Esophagus squamous epithelium (tissue), 5 donors: ENCODE measurements at places on chromosomes 6 and 20. TPM values are rescaled to one million over a fixed set of nuclear protein-coding genes. Genes with fewer than 3 reads are reported as not detected.

Gene MCHR2
- total RNA-seq = not detected

Gene KIF6
- total RNA-seq = not detected

Gene LGSN
- not detected for total RNA-seq

Gene DDX43
- 0.11 TPM for total RNA-seq

Gene NKX2-2
- not detected for total RNA-seq

Gene FAM83D
- 53.8 TPM for total RNA-seq

Gene BACH2
- total RNA-seq = 0.22 TPM

Gene ERVFRD-1
- total RNA-seq = not detected

Gene DDO
- not detected for total RNA-seq

Gene PNPLA1
- 0.64 TPM for total RNA-seq

Gene CASS4
- 0.53 TPM for total RNA-seq

DNA sequence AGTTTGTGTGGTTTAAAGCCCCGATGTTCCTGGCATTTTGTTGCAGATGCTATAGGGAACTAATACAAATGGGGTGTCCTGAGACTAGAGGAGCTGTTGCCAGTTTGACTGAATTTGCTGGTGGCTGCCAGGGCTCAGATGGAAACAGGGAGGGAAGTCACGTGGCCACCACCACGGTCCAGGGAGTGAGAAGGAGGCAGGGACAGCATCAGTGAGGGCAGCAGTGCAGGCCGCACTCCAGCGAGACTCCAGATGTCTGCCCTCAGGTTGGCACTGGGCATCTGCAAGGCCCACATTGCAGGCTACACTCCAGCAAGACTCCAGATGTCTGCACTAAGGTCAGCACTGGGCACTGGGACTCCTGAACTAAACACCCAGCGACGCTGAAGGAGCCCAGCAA lies 86.2 kb downstream of the RAMACL start:
- no peak for DNase-seq

DNA sequence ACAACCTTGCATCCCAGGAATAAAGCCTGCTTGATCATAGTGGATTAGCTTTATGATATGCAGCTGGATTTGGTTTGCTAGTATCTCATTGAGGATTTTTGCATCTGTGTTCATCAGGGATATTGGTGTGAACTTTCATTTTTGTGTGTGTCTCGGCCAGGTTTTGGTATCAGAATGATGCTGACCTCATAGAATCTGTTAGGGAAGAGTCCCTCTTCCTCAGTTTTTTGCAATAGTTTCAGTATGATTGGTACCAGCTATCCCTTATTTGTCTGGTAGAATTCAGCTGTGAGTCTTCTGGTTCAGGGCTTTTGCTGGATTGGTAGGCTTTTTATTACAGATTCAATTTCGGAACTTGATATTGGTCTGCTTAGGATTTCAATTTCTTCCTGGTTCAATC lies 132.5 kb downstream of the ZFAND3 start:
- DNase-seq = no peak

- DNase-seq = no peak
These were observed 12.4 kb downstream of the B4GALT5 start for GRCh38 chr20:49701241-49701790.

DNA sequence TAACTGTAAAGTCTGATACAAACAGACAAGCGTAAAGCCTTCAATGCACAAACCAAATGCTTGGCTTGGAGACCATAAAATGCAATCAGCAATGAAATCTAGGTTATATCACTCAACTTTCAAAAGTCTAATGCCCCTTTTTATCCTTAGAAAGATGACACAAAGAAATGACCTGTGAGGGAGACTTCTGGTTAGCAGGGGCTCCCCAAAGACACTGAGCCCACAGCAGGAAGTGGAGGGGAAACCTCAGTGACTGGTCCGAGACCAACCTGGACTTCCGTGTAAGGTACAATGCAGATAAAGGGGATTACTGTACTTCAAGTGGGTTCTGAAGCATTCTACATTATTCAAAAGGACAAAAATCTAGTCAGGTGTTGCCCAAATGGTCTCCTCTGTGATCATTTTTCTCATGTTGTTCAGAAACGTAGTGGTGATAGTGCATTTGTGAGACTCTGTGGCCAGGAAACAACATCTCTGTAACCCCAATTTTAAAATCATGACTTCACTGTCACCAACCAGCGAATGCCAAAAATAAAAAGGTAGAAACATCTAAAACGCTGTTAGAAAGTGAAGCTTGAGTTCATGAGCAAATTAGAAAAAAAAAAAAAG lies 88.2 kb downstream of the HIVEP2 start:
- DNase-seq = no peak

- DNase-seq = no peak
These were observed 45.6 kb downstream of the FOXO3 start for GRCh38 chr6:108606250-108606690.

DNA sequence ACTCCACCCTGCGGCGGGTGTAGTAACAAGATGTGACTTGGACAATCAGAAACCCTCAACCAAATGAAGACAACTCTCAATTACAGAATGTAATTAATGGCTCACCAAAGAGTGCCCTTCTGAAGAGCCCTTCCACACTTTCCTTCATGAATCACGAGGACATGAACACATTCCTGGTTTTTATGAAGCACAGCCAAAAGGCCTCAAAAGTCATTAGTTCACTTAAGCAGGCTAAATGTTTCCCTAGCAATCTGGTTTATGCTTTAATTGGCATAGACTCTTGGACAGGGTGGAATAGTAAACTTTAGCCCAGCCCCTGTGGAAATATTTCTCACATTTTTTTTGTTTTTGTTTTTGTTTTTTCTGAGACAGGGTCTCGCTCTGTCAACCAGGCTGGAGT lies 20.5 kb downstream of the CPNE5 start:
- DNase-seq = no peak

DNA sequence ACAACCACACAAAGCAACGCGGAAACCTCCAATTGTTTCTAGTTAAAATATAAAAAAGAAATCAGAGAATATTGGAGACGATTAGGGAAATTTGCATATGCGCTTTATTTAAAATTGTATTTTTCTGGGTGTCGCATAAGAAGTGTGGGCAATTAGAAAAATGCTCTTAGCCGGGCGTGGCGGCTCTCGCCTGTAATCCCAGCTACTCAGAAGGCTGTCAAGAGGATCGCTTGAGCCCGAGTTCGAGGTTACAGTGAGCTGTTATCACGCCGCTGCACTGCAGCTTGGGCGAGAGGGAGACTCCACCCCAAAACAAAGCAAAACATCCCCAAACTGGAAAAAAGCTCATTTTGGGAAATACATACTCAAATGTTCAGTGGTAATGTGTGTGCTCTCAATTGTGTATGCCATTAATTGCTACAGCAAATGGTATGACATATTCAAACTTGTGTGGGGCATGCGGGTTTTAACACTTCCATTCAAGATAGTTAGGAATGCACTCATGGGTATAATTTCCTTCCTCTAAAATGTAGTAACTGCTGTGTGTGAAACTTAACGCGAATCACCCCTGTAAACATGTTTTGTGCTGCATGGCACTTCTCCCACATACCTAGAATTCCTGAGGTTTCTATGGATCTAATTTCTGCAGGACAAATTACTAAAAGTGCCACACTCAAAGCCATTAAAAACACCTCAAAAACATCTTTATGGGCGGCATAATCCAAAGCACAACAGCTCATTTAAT lies 54.7 kb upstream of the HFE start:
- DNase-seq = no peak

DNA sequence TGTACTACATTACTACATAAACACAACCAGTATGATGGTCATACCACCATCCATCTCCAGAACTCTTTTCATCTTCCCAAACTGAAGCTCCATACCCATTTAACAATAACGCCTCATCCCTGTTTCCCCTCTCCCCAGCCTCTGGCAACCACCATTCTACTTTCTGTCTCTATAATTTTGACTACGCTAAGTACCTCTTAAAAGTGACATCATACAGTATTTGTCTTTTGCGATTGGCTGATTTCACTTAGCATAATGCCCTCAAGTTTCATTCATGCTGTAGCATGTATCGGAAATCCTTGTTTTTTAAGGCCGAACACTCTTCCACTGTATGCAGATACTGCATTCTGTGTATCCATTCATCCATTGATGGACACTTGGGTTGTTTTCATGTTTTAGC lies 29.7 kb downstream of the GABRR1 start:
- no peak for DNase-seq

GRCh38 chr6:81450180-81450579 lies 302.3 kb downstream of the TENT5A start:
- DNase-seq = no peak

DNA sequence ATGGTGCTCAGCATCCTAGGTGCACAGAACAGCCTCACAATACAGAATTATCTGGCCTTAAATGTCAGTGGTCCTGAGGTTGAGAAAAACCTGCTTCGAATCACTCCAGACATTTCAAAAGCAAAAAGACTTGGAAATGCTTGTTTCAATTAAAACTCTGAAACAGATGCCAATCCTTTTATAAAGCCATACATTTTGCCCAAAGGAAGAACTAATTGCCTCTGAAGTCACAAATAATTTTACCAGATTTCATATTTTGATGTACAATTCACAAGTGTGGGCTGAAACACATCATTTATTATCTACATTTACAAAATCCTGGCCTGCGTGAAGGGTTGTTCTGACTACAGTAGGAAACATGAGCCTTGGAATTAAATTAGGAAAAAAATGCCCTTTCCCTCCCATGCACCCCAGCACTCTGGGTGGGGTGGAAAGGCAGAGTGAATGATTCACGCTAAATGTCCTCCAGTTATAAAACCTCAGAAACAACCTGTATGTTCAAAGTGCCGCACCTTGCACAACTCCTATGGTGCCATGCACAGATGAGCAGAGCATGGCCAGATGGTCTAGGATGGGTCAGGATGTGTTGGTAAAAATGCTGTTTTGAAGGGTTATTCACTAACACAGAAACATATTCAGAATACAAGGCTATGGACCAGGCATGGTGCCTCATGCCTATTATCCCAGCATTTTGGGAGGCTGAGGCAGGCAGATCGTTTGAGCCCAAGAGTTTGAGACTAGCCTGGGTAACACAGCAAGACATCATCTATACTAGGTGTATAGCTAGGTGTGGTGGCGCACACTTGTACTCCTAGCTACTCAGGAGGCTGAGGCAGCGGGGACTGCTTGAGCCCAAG lies 87.0 kb downstream of the ZMYND8 start:
- no peak for DNase-seq

- no peak for DNase-seq
These were observed 133.8 kb downstream of the BTBD3 start for GRCh38 chr20:12051206-12052163.

GRCh38 chr20:61295249-61295648 lies 43.2 kb downstream of the CDH4 start:
- DNase-seq = no peak

DNA sequence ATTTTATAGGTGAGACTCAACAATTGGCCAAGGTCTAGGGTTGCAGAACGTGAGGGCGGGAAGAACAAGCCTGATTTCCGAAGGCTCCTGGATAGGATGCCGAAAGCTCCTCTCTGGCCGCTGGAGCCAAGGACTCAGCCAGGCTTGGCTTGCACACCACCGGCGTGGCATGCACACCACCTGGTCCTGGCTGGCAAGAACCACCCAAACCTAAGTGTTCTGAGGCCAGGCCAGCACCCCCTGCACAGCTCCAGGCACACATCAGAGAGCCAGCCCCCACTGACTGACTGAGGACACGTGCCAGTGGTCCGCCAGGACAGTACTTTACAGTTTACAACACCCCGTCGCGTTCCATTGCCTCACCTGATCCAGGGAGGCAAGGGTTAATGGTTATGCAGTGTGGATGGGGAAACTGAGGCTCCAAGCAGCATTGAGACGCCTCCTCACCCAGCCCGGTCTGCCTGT lies 414 bp downstream of the TGM2 start:
- DNase-seq = no peak

GRCh38 chr6:24763578-24763977 lies 11.2 kb upstream of the GMNN start:
- DNase-seq = no peak

- no peak for DNase-seq
These were observed 1.4 kb downstream of the CUTA start for GRCh38 chr6:33416386-33417127.

DNA sequence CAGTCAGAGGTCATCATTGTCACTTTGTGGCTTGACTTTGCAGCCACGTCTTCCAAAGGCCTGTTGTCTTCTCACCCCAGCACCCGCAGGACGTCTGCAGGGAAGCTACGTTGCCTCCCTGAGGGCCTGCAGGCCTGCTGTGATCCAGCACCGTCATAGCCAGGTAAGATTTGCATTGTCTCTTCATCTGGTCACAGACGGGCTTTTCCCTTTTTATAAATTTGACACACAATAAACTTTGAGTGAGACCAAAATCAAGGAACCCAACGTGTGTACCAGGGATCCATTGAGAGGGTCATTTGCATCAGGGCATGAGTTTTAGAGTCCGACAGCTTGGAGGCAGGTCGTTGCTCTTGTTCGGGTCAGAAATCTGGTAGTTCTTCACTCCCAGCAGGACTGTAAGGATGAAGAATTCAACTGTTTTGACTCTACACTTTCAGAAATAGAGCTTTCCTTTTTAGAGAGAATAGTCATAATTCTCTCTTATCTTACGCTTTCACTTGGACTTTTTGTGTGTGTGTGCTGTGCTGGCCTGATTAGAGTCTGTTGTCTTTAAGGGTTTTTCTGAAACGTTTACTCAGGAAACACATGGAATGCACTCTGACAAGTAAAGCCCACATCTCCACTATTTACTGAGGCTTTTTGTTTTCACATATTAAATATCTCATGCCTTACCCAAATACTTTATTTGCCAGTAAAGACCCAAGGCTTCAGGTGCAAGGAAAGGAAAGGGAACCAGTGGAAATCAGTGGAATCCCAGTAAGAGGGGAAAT lies 177.2 kb upstream of the TAB2 start:
- DNase-seq = no peak

DNA sequence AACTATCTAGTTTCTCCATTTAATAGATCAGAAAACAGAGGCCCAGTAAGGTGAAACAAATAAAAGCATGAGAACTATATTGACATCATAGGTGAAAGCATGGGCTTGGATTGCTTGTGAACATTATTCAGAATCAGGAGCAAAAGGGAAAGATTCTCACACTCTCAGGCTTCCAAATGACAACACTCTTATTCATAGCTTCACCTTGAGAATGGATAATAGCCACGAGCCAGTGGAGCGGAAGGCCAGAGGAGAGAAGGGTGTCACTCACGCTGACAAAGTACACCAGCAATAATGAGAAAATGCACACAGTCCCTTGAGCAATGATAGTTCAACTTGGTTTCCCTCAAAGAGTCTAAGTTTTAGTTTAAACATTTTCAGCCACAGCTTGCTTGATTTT lies 339.0 kb downstream of the TPBG start:
- no peak for DNase-seq
